D721Med (cell line): ENCODE measurements at places on chromosomes 3 and 15.

- no peak for DNase-seq
Measured at GRCh38 chr3:20406611-20407011, 220.6 kb upstream of the SGO1 start.

DNA sequence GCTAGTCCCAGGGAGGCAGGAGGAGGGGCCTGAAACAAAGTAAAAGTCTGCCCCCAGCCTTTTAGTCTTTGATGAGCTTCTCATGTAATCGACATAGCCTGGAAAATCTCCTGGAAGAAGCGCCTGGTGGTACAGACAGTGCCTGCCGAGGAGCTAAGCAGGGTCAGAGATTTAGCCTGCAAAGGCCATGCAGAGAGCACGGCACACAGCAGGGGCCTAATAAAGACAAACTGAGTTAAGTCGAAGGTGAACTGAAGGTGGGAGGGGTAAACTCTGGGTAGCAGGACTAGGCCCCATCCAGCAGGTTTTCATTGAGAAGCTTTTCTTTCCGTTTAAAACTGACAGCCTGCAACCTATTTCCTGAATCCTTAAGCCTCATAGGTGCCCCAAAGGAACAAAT, 115.5 kb upstream of the ABHD17C start:
- DNase-seq = no peak

DNA sequence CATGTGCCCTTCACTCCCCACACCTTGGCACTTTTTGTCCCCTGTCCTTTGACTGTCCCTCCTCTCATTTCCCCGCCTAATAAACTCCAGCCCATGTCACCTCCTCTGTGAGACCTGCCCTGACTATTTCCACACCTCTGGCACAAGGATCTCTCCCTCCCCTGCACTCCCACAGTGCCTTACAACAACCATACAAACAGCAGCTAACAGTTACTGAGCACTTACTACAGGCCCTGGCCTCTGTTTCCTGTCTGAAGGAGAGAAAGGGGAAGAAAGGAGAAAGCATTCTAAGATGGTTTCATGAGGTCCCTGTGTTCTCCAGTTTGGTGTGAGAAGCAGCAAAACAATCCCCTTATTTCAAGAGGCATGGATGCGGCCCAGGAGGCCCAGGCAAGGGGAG, 20.0 kb upstream of the TRH start:
- no peak for DNase-seq

- no peak for DNase-seq
Measured at GRCh38 chr3:114880078-114880477, 267.0 kb downstream of the ZBTB20 start.

GRCh38 chr3:124453189-124453588, 277.1 kb upstream of the UMPS start:
- DNase-seq = no peak
